ENCODE measurements at places on chromosomes 3 and 15. TPM values are rescaled to one million over a fixed set of nuclear protein-coding genes. Genes with fewer than 3 reads are reported as not detected.

The ANKRD63 gene
- total RNA-seq: not detected

- no peak overlapping the region for H3K4me3 ChIP-seq
- DNase-seq: no peak
- no peak overlapping the region for H3K27ac ChIP-seq
- H3K27me3 ChIP-seq: no peaks in the 10 kb centered on the region
Observed at GRCh38 chr3:127706785-127707351, 34.1 kb downstream of the ABTB1 start.

The CLRN1 gene
- total RNA-seq: not detected

DNA sequence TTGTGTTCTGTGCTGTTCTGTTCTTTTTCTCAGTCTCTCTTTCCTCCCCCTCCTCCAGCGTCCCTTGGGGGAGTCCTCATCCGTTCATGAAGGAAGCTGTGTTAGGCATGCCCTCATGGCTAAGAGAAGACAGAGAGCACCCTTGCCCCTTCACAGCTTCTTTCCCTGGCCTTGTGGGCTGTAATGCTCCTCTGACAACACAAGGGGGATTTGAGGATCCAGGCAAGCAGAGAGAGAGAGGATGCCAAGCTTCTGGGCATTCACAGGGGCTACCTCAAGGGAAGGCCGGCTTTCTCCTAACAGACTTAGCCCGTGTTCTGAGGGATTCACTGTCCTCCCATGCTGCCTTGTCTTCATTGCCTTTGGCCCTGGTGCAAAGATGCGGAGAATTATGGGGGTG is 389.5 kb downstream of the LRTM1 start:
- no peak overlapping the region for H3K4me3 ChIP-seq
- no peaks in the 10 kb centered on the region for H3K4me1 ChIP-seq
- no peak overlapping the region for H3K27ac ChIP-seq
- H3K36me3 ChIP-seq: no peaks in the 10 kb centered on the region

DNA sequence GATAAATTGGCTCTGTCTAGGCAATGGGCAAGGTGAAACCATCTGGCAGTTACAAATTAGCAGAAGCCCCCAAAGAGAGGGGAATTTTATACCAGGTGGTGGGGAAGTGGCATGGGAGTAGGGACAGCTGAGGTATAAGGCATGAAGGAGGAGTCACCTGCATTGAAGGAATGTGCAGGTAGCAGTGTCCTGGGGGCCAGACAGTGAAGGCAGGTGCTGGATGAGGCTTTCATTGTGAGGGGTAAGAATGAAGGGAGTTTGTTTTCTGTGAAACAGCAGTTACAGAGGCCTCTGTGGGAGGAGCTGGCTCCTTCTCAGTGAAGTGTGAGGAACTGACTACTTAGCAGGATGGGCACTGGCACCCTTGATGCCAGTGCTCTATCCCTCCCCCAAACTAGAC is 19.1 kb upstream of the PXYLP1 start:
- H3K4me1 ChIP-seq: no peaks in the 10 kb centered on the region
- no peak for DNase-seq
- no peak overlapping the region for H3K27ac ChIP-seq
- H3K27me3 ChIP-seq: no peaks in the 10 kb centered on the region

DNA sequence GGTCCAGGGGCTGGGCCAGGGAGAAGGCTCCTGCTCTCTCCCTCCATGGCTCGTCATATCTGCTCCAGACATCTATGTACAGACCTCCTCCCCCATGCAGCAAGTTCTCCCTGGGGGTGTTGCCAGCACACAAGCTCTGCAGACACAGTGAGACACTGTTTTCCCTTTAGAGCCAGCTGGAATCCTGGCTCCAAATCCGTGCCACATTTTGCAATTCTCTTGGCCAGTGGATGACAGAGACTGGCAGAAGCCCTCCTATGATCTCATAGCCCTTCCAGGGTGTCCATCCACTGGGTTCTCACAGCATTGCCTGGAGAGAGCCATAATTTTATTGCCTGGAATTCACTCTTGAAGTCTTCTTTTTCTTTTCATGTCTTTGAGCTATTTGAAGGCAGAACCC is 203.9 kb downstream of the TLE3 start:
- no peaks in the 10 kb centered on the region for H3K36me3 ChIP-seq
- DNase-seq: no peak
- no peak overlapping the region for H3K27ac ChIP-seq
- H3K27me3 ChIP-seq: no peaks in the 10 kb centered on the region

The MED12L gene
- 1.8 TPM for total RNA-seq

The LRRC31 gene
- total RNA-seq: not detected

DNA sequence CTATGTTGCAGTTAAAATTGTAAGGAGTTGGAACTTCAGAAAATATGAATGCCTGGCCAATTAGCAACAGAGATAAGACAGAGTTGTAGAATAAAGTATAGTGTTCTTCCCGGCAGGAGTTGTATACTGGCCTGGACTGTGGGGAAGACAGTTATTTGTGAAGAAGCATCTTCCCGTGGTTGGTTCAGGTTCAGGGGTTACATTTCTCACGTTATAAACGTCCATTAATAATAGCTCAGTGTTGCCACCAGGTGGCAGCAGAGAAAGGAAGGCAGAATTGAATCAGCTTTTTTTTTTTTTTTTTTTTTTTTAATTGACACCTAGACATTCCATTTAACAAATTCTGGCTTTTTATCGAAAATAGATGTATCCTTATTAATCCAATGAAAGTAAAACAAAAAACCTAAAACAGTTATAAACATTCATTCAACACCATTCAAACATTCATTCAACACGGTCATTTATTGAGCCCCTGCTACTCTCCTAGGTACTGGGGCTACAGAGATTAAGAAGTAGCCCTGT is 66.4 kb upstream of the NR2E3 start:
- no peak overlapping the region for H3K27ac ChIP-seq
- no peak overlapping the region for H3K4me3 ChIP-seq
- H3K27me3 ChIP-seq: no peaks in the 10 kb centered on the region
- no peaks in the 10 kb centered on the region for H3K4me1 ChIP-seq

The ABHD17C gene
- 5.6 TPM for total RNA-seq

DNA sequence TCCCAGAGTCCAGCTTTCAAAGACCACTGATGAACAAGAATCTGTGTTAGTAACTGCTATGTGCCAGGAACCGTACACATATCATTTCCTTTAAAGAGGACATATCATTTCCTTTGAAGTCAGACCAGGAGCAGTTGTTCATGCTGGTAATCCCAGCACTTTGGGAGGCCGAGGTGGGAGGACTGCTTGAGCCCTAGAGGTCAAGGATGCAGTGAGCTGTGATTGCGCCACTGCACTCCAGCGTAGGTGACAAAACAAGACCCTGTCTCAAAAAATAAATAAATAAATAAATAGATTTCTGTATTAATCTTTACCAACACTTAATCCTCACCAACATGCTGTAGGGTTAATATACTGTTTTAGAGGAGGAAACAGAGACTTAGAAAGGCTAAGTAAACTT is 23.9 kb upstream of the CDV3 start:
- no peaks in the 10 kb centered on the region for H3K27me3 ChIP-seq
- H3K36me3 ChIP-seq: no peaks in the 10 kb centered on the region
- no peak for DNase-seq
- no peak overlapping the region for H3K27ac ChIP-seq

DNA sequence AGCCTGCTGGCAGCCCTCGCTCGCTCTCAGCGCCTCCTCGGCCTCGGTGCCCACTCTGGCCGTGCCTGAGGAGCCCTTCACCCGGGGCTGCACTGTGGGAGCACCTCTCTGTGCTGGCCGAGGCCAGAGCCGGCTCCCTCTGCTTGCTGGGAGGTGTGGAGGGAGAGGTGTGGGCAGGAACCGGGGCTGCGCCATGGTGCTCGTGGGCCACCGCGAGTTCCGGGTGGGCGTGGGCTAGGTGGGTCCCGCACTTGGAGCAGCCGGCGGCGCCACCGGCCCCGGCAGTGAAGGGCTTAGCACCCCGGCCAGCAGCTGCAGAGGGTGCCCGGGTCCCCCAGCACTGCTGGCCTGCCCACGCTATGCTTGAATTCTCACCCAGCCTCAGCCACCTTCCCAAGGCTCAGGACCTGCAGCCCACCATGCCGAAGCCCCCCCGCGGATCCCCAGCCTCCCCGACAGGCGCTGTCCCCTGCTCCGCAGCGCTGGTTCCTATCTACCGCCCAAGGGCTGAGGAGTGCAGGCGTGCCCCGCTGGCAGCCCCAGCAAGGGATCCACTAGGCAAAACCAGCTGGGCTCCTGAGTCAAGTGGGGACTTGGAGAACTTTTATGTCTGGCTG is 863.3 kb downstream of the IGSF11 start:
- no peaks in the 10 kb centered on the region for H3K36me3 ChIP-seq
- no peaks in the 10 kb centered on the region for H3K27me3 ChIP-seq
- H3K27ac ChIP-seq: no peak overlapping the region
- DNase-seq: no peak
- no peak overlapping the region for H3K4me3 ChIP-seq

DNA sequence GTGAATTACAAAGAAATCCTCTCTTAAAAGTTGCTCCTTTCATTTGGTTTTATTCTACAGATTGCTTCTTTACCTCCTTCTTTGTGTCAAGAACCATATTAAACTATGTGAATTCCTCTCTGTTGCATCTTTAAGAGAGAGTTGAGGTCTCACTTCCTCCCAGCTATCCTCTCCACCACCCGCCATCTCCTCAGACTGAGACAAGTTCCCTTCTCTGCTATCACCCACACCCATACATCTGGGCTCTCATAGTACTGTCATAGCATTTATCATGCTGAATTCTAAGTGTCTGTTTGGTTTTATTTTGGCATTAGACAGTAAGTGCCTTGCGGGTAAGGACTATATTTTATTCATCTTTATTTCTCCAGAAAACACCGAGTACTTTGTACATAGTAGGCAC is 54.2 kb downstream of the B3GALNT1 start:
- H3K4me3 ChIP-seq: no peak overlapping the region
- no peak overlapping the region for H3K27ac ChIP-seq
- no peaks in the 10 kb centered on the region for H3K36me3 ChIP-seq
- H3K27me3 ChIP-seq: no peaks in the 10 kb centered on the region
- DNase-seq: no peak
- no peaks in the 10 kb centered on the region for H3K4me1 ChIP-seq

- peak overlapping the region; percentile 14 for H3K27ac ChIP-seq
- peaks cover 22% of the 10 kb centered on the region for H3K4me1 ChIP-seq
- H3K36me3 ChIP-seq: peaks cover 11% of the 10 kb centered on the region
- H3K4me3 ChIP-seq: no peak overlapping the region
- no peaks in the 10 kb centered on the region for H3K27me3 ChIP-seq
Observed at GRCh38 chr3:45464336-45465170, 76.2 kb downstream of the LARS2 start.

DNA sequence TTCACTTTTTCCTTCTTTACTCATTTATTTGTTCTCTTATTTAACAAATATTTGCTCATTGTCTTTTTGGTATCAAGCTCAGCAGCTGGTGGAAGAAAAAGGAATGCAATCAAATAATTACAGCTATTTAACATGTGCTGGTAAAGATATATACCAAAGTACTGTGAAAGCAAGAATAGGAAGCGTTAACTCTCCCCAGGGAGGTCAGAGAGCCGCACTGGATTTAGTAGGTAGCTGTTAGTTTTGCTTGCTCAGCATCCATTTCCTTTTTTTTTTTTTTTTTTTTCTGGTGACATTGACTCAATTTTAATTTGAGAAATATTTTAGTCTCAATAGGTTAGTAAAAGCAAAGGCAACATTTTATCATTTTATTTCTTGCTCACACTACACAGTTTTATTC is 308.5 kb upstream of the MDFIC2 start:
- DNase-seq: no peak
- H3K4me1 ChIP-seq: no peaks in the 10 kb centered on the region
- H3K27me3 ChIP-seq: no peaks in the 10 kb centered on the region
- no peak overlapping the region for H3K4me3 ChIP-seq

DNA sequence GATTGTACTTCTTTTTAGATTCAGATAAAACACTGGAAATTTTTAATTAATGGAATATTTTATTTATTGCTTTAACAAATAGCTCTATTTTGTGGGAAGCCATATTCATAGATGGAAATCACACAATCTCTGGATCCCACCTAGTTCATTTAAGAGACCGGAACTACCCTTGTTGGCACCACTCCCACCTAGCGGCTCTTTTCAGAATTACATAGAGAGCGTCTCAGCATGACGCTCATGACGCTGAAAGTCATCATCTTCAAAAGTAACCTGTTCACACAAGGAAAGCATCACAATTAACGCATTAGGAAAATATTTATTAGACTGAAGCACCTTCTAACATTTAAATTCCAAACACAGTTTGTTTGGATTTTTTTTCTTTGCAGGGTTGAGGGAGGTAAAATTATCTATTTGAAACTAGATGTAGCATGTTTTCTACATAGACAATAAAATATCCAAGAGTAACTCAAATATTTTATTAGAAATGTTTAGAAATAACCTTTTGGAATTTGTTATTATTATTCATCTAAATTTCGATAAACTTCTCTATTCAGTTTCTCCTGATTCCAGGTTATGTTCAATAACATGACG is 214.9 kb upstream of the ARRDC4 start:
- H3K36me3 ChIP-seq: no peaks in the 10 kb centered on the region
- H3K4me1 ChIP-seq: no peaks in the 10 kb centered on the region
- no peak for DNase-seq
- no peak overlapping the region for H3K4me3 ChIP-seq
- H3K27ac ChIP-seq: no peak overlapping the region
- no peaks in the 10 kb centered on the region for H3K27me3 ChIP-seq

DNA sequence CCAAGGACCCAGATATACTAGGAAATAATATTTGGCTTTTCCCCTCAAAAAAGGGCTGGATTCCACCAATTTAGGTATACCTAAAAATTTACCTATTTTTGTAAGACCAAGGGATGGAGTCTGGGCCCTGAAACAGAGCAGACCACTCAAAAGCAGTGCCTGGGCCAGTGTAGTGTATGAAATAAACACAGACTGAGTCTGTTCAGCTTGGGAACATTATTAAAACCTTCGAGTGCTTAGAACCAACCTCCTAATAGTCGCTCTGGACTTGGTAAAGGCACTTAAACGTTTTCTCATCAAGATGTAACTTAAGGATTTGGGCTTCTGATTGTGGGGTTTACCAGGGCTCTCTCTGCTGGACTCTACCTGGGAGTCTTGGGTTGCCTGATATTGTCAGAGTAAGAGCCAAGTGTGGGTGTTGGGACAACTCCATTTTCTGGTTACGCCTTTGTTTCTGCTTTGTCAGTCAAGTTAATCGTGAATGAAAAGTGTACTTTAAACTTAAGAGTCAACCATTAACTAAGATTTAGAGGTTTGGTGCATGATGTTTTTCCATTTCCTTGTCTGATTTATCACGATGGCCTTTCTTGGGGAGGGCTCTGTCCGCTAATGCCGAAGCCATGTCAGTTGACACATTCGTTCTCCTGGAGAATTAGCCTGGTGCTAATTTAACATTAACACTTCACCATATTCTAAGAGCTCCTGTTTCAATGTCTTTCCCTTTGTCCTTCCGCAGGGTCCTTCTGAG is 221.0 kb upstream of the TPM1 start:
- H3K4me3 ChIP-seq: no peak overlapping the region
- H3K36me3 ChIP-seq: no peaks in the 10 kb centered on the region
- H3K27me3 ChIP-seq: no peaks in the 10 kb centered on the region
- H3K4me1 ChIP-seq: no peaks in the 10 kb centered on the region
- no peak overlapping the region for H3K27ac ChIP-seq

- H3K27me3 ChIP-seq: no peaks in the 10 kb centered on the region
- no peak for DNase-seq
Observed at GRCh38 chr3:52793702-52794611, 639 bp upstream of the ITIH3 start.

GRCh38 chr3:52435246-52436101 is 9.4 kb downstream of the SEMA3G start:
- H3K27ac ChIP-seq: no peak overlapping the region
- H3K27me3 ChIP-seq: no peaks in the 10 kb centered on the region
- no peak overlapping the region for H3K4me3 ChIP-seq
- no peaks in the 10 kb centered on the region for H3K4me1 ChIP-seq

GRCh38 chr3:99712291-99712954 is 74.0 kb downstream of the COL8A1 start:
- DNase-seq: no peak
- no peaks in the 10 kb centered on the region for H3K36me3 ChIP-seq
- no peak overlapping the region for H3K27ac ChIP-seq
- no peaks in the 10 kb centered on the region for H3K27me3 ChIP-seq
- no peaks in the 10 kb centered on the region for H3K4me1 ChIP-seq
